Ascending aorta (tissue), 2 donors: ENCODE measurements at places on chromosomes 4 and X.

- DNase-seq = no peak
Observed at GRCh38 chr4:3250438-3250955, 1.5 kb downstream of the MSANTD1 start.

GRCh38 chr4:182194091-182194824 lies 48.9 kb upstream of the TENM3 start:
- DNase-seq = no peak

GRCh38 chr4:38411092-38411491 lies 252.9 kb upstream of the KLF3 start:
- no peak for DNase-seq

- DNase-seq = no peak
Observed at GRCh38 chrX:15221321-15221720, 48.6 kb downstream of the ASB9 start.

- DNase-seq = no peak
Observed at GRCh38 chr4:87317527-87317926, 5.2 kb downstream of the HSD17B13 start.

- no peak for DNase-seq
Observed at GRCh38 chr4:6568148-6568547, 6.8 kb upstream of the MAN2B2 start.
